ENCODE measurements at places on chromosomes 12 and 14.

- DNase-seq, result no peak
Observed at GRCh38 chr12:40300490-40300889, 75.7 kb downstream of the LRRK2 start.

DNA sequence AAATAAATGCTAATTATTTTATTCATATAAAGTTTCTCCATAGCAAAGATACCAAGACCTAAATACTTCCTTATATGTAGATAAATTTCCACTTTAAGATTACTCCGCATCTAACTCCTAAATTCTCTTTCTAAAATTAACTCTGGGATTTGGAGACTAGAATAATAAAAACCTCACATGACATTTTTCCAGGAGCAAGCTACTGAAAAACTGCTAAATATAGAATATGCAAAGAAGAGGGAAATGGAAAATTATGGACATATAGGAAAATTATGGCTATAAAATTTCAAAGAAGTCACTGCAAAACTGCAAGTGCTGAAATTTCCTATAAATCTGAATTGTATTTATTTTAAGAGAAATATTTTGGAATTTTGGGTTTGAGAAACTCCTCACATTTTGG is 186.2 kb downstream of the DUSP6 start:
- no peak for DNase-seq

DNA sequence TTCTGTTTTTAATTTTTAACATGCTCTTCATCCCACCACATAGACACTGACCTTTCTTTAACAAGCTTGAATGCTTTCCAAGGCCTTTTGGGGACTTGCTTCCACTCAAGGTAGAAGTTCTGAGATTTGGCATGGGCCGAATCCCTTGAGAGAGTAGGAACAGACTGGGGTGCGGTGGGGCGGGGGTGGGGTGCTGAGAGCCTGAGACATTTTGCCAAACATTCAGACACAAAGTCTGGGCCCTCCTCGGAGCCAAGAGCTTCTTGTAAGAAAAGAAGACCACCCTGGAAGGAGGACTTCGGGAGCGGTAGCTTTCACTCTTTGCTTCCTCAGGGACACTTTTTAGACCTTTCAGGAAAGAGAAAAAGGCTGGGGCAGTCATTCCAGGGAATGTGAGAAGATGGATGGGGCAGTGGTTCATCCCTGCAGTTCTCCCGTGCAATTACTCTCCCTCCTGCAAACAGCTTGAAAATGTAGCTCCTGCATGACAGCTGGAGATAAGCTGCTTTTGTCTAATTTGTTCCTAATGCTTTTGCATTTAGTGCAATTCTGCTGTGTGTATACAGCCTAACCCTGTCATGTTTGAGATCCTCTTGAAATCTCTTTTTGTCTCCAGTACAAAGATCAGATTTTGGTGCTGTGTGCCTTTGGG is 16.3 kb upstream of the MYO1H start:
- DNase-seq, result no peak

DNA sequence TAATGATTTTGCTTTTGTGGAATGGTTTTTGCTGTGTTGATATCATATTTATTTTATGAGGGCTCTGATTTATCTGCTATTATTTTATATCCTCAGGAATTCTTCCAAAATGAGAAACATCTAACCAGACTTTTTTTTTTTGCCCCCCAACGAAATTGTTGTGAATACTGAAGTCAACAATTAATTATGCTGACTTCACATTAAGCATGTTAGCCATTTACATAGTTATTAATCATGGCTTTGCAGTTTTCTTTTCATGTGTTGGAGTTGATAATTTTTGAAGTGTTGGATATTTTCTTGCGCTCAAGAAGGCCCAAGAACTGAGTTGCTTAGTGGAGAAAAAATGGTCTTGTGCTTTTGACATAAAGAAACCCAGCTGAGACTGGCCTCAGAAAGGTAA is 246.6 kb upstream of the CRY1 start:
- no peak for DNase-seq

- DNase-seq, result no peak
Observed at GRCh38 chr12:123741937-123742572, 20.0 kb upstream of the DNAH10 start.

DNA sequence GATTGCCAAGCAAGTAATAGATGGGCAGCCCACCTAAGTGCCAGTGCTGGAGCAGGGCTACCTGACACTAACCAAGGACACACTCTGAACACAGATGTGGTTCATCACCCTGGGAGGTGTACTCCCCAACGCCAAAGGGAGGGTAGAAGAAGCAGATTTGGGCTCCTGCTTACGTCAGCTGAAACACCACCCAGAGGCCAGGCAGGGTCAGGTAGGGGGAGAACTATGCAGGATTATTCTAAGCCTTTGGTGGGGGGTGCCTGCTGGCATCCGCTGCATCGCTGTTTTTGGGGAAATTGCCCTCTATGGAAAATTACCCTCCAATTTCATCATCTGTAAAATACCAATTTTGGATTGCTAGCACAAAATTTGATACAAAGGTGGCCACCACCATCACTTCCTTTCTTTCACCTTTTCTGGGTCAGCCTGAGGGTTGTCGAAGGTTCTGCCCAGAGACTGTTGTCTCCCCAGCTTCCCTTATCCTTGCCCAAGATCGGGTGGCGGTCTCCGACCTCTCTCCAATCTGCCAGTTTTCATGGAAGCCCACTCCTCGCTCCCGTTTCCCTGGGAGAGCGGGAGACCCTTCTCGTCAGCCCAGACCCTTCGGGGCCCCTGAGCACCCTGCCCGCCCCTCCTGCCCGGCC is 535 bp downstream of the BIN2 start:
- DNase-seq, result peak; percentile 29

DNA sequence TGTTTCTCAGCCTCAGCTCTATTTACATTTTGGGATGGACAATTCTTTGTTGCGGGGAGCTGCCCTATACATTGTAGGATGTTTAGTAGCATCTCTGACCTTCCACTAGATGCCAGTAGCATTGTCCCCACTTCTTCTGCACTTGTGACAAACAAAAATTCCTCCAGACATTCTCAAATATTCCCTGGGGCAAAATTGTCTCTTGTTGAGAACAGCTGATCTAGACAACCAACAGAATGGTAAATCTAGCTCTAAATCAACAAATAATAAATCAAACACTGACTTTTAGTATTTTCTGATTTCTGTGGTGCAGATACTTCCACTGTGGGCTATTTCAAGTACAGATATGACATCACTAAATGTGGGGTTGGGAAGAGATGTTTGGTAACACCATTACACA is 60.7 kb downstream of the MSRB3 start:
- no peak for DNase-seq

DNA sequence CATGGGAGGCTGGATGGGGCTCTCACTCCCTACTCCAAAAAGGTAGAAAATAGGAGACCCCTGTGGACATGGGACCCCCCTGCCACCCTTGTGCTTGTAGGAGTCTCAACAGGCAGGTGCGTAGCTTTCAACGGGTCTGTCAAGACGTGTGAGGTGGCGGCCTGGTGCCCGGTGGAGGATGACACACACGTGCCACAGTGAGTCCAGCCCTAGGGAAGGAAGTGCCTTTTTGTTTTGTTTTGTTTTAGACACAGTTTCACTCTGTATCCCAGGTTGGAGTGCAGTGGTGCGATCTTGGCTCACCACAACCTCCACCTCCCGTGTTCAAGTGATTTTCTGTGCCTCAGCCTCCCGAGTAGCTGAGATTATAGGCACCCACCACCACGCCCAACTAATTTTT is 12.9 kb downstream of the P2RX4 start:
- DNase-seq, result no peak

GRCh38 chr12:68416826-68417225 is 84.7 kb upstream of the MDM1 start:
- DNase-seq, result no peak

DNA sequence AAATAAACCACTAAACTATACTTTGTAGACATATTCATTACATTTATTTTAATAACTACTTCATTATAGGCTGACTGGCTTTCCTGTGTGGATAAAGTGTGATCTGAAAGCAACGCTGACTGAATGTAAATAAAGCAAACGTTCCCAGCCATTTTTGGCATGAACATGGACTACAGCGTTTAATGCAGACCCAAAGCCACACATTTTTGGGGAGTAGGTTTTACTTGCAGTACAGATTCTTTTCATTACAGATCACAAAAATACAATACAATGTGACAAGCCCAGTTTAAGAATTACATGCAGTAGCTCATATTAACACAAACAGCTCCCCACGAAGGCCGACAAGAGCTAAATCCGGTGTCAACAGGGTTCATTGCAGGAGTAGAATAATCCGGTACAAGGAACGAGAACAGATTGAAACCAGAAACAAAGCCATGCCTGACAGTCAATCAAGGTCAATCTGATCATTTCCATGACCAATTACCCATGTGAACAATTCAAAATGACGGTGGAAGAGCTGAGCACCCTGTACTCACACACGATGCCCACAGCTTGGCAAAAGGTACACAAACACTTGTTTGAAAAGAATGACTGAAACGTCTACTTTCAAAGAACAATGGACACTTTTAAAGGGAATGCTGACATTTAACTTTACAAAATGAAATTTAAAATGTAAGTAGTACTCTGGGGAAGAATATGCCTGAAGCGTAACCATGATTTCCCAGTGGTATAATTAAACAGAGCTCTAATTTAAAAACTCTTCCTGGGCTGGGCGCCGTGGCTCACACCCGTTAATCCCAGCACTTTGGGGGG is 5.3 kb downstream of the BAG5 start:
- no peak for DNase-seq

DNA sequence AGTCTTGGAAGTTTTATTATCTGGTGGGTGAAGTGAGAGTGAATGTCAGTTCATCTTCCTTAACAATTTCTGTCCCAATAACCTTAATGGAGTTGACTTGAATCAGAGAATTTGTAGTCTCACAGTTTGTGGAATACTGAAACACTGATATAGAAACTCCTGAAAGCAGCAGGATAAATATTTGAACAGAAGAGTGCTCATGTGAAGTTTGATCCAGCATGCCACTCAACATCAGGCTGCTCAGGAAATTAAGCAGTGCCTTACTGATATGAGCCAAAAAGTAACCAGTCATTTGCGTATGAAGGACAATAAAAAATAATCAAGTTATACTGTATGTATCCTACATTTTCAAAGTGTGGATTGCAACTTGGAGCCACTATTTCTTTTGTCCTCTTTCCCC is 15.7 kb downstream of the MUCL1 start:
- no peak for DNase-seq

DNA sequence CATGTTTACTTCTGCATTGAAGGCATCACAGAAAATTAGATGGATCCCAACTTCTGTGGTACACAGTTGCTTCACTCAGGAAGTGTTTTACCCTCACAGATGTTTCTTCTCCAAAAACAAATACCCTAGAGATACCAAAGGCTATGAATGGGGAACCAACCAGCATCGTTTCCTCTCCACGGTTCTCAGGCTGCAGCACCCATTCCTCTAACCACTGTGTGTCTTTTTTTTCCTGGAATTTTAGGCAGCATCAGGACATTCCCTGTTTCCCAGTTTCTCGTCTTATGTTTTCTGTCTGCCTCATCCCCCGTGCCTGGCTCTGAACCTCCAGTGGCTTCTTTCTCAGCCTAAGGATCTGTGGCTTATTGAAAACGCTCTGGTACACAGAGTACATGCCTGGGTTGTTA is 72.0 kb upstream of the TBX5 start:
- DNase-seq, result no peak

DNA sequence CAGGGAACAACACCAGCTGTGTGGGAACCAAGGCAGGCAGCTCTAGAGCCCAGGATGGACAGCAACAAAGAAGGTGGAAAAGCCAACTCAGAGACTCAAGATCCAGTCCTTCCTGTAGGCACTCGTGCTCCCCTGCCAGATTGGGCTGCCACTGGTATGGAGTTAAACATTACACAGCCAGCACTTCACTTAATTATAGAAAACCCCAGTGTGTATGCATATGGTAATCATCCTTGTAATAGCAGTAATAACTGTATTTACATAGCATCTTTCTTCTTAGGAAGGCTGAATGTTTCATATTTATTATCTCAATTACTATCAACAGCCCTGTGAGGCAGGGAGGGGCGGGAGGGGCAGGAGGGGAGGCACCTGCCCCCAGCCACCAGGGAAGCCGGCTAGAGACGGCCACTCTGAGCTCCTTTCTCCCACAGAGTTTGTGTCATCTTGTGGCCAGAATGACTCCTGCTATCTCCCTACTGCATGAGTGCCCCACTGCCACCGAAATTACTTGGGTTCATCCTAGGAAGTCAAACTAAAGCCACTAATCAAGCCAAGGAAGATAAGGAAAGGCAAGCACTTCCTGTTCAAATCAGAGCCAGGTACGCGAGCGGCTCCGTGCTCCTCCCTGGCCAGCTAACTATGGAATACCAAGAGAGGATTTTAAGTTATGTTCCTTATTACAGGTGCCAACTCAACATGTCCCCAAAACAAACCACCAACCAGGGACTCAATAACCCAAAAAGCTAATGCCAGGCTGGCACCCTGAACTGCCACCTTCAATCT is 15.7 kb upstream of the RAB35 start:
- DNase-seq, result no peak
